Amniotic stem cell (primary cell): ENCODE measurements at places on chromosomes 11 and 22.

GRCh38 chr11:112538534-112539280, 278.0 kb upstream of the PLET1 start:
- no peak for DNase-seq

GRCh38 chr22:28237112-28237511, 318.1 kb upstream of the PITPNB start:
- no peak for DNase-seq

- no peak for DNase-seq
Measured at GRCh38 chr11:60838132-60838531, 3.8 kb upstream of the CCDC86 start.

- peak; percentile 67 for DNase-seq
Measured at GRCh38 chr11:128407962-128408361, 179.4 kb downstream of the ETS1 start.

DNA sequence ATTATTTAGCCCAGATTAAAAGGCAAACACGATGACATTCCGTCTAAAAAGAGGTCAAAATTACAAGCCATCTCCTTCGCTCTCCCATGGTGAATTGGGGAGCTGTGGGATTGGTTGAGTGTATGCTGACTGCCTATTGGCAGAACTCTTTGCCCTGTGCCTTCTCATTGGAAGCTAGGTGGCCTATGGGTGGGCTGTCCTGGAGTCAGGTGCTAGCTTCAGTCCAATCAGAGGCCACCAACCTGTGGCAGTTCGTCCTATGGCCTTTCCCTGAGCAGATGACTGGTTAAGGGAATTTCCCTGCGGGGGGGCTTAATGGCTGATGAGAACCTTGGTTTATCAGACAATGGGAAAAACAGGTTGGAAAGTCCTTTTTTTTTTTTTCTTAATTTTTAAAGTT, 3.2 kb upstream of the MTMR3 start:
- no peak for DNase-seq

DNA sequence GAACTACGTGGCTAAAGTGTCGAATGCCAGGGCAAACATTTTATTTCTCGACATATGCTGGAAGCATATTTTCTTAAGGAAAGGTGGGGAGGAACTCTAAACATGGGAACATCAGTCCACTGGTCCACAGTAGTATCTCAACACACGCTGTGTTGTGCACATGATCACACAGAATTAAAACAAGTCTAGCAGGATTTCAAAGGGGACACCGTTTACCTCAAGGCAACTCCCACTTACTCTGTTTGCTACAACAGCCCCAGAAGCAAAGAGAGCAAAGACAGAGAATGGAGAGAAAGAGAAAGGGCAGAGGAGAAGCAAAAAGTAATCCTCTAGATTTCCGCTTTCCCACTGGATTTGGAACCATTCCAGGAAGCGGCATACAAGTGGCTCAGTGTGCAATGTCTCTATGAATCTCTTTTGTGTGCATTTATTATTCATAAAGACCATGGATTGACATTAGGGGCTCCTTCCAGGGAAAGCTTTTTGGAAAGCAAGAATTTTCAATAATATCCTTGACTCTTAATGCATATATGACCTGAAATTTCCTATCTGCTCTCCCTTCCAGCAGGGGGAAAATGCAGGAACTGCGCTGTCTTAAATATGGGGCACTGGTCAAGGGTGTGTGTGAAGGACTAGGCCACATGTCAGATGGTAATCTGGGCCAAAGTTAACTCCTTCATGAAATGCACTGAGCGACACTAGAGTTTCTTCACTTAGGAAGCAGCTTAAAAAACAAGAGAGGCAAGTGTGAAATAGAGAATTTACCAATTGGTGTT, 34.8 kb upstream of the CCDC34 start:
- no peak for DNase-seq

DNA sequence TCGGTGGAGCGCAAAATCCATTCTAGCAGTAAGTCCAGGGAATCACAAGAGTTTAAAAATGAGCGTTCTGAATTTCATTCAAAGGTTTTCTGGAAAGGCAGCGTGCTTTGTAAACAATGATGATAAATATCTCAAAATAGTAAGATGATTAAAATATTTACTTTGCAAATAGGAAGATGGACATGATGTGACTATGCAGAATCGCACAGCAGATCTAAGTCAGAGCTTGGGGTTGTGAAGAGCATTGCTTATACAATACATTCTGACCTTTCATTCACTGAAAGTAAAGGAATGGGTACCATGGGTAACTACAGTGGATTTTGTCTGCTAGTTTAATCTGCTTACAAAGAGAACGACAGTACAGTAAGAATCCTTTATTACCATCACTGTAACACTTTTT, 77.5 kb downstream of the PPP6R3 start:
- DNase-seq = no peak

- no peak for DNase-seq
Measured at GRCh38 chr11:30196400-30197206, 34.2 kb upstream of the FSHB start.

- no peak for DNase-seq
Measured at GRCh38 chr11:83709434-83709833, 423.3 kb upstream of the CCDC90B start.

DNA sequence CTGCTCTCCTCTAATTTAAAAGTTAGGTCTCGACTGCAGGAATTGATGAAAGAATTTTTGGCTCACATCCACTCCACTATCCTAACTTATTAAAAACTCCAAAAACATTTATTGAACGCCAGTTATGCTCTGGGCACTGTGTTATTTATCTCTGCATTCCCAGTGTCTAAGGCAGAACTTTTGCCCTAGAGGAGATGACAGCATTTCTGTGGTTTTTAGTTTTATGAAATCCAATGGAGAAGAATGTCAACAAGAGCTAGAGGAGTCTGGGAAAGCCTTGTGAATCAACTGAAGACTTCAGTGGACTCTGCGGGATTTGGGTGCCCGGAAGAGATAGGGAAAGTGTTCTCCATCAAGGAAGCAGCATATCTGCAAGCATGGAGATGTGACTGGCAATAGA, 217.0 kb upstream of the PGR start:
- DNase-seq = no peak
